ENCODE measurements at places on chromosomes 7 and 10.

- no peak for DNase-seq
Observed at GRCh38 chr7:142432377-142432776, 174.5 kb upstream of the PRSS58 start.

DNA sequence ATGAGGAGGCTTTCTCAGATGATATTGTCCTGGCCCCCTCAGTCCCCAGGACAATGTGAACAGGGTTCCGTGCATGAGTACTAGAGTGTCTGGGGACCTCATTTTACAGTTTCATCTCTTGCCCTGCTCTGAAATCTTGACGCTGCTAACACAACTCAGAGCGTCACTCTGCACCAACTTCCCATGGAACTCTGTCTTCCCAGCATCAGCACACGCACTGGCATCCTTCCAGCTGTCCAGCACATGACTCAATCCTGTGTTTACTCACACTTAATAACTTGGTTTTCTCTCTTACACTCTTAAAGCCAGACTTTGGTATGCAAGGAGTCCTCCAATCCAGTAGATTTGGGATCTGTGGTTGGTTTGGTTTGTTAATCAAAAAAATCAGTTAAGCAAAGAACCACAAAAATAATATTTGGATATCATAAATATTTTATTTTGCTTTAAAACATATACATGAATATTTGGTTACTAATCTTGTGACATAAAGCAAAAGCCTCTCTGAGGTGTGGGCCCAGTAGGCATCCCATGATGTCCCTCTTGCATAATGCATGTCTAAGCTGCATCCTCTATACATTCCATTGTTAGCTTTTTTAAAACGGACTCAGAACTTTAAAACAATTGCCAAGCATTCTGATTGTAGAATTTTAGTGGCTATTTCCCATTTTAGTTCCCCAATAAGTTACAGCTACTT lies 131.0 kb downstream of the CXCL12 start:
- DNase-seq = no peak

GRCh38 chr10:86117051-86117450 lies 249.5 kb downstream of the GRID1 start:
- no peak for DNase-seq

DNA sequence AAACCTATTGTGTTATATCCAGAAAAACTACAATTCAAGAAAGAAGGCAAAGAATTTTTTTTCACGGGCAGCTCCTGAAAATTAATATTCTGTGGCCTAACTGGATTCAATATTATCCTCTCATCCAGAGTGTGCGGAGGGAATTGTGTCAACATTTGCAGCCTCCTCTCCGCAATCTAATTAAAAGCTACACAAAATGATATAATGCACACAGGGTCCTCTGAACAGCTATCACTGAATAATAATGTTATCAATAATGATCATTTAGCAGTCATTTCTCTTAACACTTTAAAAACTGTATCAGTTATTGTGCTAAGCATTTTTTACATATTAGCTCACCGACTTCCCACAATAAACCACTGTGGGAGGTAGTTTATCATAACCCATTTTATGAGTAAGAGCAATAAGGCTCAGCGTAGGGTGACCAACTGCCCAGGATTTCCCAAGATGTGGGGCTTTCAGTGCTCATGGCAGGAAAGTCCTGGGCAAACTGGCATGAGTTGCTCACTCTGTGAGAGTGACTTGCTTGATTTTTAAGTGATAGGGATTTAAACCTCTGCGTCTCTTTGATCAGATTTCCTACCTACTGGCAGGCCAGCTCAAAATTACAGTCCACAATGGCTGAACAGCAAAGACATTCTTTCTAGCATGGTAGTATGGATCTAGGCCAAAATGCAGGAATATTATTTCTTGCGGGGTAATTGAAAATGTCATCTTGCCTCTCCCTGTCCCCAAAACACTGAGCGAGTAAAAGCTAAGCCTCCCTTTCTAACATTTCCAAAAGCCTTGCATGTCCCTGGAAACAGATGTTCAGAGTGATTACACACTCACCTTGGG lies 65.7 kb downstream of the AOAH start:
- no peak for DNase-seq

- DNase-seq = peak; percentile 28
Observed at GRCh38 chr10:73110345-73110849, at the start of gene NUDT13. TSS of gene NUDT13 (plus strand) at chr10:73110455. CDS start at chr10:73114366, 3,911 bp downstream.

- no peak for DNase-seq
Observed at GRCh38 chr10:87880336-87880735, 16.9 kb downstream of the PTEN start.

DNA sequence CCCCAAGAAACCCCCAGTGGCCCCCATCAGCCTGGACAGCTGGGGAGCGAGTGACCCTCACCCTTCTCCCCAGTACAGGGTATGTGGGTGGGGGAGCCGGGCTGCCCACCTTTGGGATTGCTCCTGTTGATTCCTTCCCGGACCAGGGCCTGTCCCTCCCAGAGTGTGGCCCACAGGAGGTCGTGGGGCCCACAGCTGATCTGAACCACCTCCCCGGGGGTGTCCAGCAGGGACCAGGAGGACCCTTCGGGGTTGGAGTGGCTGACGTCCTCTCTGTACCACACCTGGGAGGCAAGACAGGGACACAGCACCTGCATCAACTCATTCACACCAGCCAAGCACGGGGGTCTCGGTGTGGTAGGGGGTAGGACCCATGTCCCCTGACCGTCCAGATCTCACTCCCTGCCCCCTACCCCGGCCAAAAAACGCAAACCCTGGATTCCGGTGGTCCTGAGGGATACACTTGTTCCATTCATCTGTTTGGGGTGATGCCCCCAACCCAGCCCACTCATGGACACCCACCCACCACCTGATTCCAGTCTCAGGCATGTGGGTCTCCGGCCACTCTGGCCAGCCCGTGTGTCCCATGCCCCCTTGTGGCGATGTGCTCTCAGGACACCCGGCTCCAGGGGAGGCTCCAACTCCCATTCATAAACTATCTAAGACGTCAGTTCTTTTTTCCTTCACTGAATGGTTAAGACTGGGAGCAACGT lies 10.9 kb downstream of the TECPR1 start:
- DNase-seq = no peak

GRCh38 chr7:101862280-101863220 lies 45.1 kb downstream of the CUX1 start:
- DNase-seq = no peak

- no peak for DNase-seq
Observed at GRCh38 chr10:105023211-105024111, 382.4 kb downstream of the SORCS3 start.

- no peak for DNase-seq
Observed at GRCh38 chr7:111051832-111052231, 39.1 kb upstream of the LRRN3 start.

GRCh38 chr7:42976371-42976770 lies 44.2 kb downstream of the MRPL32 start:
- DNase-seq = no peak

DNA sequence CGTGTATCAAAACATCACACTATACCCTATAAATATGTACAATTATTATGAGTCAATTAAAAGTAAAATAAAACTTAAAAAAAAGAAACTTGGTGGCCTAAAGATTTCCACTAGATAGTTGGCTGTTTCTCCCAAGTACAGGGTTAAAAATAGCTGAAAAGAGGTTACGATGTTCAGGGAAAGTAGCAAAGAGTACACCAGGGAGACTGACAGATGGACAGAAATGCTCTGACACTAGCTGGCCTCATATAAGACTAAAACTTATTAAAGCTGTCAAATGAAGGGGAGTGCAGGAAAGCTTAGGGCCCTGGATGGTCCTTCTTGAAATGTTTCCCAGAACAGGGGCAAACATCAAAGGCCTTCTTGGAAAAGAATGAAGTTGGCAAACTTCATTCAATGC lies 51.3 kb downstream of the TCAF1 start:
- DNase-seq = no peak

- no peak for DNase-seq
Observed at GRCh38 chr10:43502931-43503330, 66.0 kb downstream of the ZNF487 start.

DNA sequence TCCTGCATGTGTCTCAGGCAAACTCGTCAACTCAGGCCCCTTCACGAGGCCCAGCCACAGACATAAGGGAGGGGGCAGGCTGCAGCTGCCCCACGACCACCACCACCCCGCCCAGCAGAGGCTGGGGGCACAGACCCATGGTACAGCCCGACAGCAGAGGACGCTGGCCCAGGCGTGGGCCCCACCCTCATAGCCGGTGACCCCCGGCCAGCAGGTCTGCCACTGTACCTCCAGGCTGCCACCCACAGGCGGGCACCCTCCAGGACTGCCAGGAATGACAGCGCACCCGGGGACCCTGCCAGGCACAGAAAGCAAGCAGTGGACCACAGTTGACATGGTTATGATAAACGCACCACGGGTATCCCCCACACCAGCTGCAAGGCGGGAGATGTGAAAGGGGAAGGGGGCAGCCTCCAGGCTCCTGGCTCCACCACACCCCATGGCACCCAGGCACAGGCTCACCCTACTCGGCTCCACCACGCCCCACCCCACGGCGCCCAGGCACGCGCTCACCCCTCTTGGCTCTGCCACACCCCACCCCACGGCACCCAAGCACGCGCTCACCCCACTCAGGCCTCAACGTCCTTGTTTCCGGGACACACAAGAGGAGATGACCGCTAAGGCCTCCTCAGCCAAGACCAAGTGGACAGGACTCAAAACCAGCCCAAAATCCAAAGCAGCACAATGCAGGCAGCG lies 135.9 kb downstream of the MAD1L1 start:
- no peak for DNase-seq

DNA sequence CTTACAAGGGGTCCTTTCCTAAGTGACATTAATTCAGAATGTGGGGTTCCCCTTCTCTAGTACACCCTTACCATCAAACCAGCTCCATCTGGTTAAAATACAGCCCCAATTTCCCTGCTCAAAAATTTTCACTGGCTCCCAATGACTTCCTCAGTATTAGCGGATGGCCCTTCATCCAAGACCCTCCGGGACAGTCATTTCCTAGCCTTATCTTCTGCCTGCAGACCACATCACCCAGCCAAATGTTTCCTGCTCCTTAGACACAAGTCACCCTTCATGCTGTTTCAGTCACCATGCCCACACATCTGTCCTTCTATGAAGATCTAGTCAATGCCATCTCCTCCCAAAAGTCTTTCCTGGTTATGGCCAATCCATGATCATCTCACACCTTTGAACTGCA lies 45.2 kb downstream of the PARD3 start:
- DNase-seq = no peak

DNA sequence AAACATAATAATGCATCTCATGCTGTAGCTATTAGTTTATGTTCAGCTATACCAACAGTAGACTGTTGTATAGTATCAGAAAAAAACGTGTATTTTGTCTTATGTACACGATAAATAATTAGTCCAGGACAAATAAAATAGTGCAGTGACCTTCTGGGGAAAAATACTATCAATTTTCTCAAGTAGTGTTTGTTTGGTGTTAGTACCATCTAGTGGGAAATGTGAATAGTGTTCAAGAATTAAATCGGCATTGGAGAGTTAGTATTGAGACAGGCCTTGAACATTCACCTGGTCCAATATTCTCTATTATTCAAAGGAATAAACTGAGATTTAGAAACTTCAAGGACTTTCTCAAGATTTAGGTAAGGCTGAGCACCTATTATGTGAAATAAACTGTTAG lies 21.7 kb upstream of the OR2A5 start:
- DNase-seq = no peak

DNA sequence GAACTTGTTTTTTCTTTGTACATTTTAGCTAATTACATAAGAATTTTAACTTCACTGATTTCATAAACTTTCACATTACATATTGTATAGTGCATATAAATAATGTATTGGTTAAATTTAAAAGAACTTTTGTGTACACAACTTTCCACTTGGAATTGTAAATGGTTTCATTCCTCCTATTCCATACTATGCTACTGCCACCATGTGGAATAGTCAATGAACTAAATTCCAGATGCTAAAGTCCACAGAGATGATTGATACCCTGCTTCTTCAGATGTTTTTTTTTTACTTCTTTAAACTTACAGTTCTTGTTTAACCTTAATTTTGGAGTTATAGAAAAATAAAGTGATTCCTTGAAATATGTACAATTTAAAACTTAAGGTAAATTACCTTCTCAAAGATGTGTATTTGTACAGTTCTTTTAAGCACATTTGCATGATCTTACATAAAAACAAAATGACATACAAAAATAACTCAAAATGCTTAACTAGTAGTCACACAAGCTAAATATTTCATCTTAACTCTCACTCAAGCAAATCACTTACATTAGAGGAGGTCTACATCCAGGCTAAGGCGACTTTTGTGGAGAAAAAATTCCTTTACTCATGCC lies 247.6 kb upstream of the HGF start:
- no peak for DNase-seq

GRCh38 chr10:16799621-16800020 lies 17.6 kb downstream of the RSU1 start:
- no peak for DNase-seq

- no peak for DNase-seq
Observed at GRCh38 chr10:103637927-103638557, 144.5 kb downstream of the NEURL1 start.

- DNase-seq = no peak
Observed at GRCh38 chr10:72234560-72235095, 18.6 kb upstream of the ASCC1 start.

DNA sequence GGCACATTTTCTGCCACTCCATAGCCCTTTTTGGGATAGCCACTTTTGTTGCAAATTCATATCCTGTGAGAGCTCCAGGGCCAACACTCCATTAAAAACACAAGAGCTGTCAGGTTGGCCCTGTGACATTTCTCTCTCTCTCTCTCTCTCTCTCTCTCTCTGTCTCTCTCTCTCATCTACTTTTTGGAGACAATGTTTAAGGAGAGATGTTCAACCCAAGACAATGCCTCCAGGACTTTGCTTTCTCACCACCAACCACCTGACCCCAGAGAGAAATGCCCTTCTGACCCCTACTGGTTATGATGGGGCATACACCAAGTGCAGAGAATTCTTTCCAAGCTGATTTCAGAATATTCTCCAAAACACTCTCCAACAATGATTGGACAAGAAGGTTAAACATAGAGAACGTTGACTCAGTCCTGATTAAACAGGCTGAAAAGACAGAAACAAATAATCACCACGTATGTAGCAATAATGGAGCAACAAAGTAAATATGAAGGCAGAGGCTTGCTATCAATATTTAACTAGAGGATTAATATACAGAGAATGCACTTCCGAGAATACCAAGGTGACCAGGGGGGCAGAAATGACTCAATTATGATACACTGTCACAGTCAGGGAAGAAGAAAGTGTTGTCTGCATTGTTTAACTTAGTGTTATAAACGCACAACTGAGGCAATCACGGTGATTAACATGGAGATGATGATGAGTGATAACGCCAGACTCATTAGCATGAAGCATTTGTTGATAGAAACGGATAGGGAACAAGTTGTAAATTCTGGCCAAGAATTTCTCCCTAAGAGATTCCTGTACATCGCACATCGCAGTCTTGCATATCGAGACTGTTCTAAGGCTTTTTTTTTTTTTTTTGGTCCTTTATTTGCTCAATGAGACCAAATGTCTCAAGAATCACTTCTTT lies 178.5 kb downstream of the NRP1 start:
- DNase-seq = peak; percentile 31

- no peak for DNase-seq
Observed at GRCh38 chr10:124342136-124342820, 76.4 kb downstream of the OAT start.

All from effector memory CD4-positive, alpha-beta T cell (primary cell).